ENCODE measurements at places on chromosomes 4 and X.
A peak's percentile ranks its signal among the peaks of the same experiment; 100 is the strongest.

DNA sequence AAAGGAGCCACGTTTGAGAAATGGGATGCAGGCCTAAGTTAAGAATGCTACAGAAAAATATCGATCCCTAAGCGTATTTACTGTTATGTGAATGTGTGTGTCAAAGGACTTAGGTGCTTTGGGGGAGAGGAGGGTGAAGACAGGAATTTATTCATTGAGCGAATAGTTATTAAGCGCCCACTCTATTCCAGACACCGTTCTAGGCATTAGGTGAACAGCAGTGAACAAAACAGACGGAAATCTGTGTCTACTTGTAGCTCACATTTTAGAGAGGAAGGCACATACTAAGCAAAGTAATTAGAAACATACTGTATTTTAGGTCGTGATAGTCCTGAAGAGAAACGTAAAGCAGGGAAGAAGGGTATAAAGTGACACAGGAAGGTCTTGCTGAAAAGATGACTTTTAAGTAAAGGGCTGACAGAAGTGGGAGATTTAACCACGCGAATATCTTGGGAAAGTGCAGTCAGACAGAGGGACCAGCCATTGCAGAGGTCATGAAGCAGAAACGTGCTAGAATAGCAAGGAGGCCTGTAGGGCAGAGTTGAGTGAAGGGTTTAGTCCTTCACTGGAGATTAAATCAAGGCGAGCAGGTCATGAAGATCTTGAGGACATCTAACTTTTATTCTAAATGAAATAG, 541 bp downstream of the AIMP1 start:
- DNase-seq = no peak

DNA sequence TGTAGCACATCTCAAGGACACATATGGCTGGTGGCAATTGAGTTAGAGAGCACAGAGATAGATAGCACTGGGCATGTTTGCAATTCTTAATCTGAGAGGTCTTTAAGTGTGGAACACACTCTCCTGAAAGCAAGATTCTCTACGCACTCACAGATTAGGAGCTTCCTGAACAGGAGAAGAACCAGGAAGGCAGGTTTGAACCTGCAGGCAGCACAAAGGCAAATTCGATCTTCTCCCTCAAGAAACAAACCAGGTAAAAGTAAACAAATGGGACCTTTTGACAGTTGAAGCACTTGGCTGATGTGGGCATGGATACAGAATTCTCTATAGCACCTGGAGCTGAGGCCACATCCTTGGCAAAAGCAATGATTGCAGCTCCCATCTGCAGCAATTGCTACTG, 24.3 kb downstream of the HS3ST1 start:
- no peak for DNase-seq

- DNase-seq = no peak
Measured at GRCh38 chr4:114306946-114307345, 291.7 kb upstream of the UGT8 start.

- DNase-seq = no peak
Measured at GRCh38 chr4:25658357-25658771, 2.7 kb downstream of the SLC34A2 start.

GRCh38 chr4:3291969-3292570, 751 bp upstream of the RGS12 start:
- DNase-seq = peak; percentile 36

- DNase-seq = no peak
Measured at GRCh38 chr4:55545151-55545550, 1.6 kb downstream of the CLOCK start.

- DNase-seq = no peak
Measured at GRCh38 chrX:1533058-1533457, 3.9 kb downstream of the P2RY8 start.

DNA sequence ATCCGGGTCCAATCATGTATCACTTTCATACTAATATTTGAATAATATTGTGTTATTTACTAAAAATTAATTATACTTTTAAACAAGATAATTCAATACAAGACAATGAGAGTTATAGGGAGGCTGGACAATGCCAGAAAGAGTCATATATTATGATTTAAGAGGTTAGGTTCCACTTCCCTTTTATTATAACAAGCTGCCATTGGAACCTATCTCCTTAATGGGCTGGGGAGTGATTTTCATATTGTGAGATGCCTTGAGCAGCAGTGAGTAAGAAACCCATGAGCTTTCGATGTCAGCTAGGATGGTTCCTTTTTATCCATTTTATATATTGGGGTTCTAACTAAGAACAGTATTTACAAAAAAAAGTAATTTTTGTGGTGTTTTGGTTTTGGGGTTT, 91.8 kb downstream of the MAB21L2 start:
- DNase-seq = no peak

GRCh38 chrX:111041018-111041462, 55.0 kb upstream of the PAK3 start:
- no peak for DNase-seq

DNA sequence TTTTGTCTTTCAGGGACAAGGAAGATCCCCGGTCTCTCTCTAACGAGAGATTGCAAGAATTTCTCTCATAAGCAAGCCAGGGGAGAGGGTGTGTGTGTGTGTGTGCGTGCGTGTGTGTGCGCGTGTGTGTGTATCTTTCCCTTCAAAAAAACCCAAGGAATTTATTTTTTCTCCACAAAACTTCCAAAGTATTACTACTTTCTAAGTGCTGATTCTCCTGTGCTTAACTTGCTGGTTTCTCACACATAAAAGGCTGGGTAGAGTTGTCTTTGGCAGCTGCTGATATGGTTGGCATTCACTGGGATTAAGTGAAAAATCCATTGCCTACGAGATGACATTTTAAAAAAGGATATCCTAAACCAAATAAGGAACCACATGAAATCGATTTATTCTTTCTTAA, 435.7 kb downstream of the RAPGEF2 start:
- DNase-seq = no peak

- DNase-seq = no peak
Measured at GRCh38 chrX:40043895-40044294, 53.9 kb downstream of the BCOR start.

GRCh38 chr4:105917171-105917685, 22.0 kb downstream of the NPNT start:
- DNase-seq = no peak

- DNase-seq = no peak
Measured at GRCh38 chr4:129926936-129927335, 831.0 kb downstream of the C4orf33 start.

DNA sequence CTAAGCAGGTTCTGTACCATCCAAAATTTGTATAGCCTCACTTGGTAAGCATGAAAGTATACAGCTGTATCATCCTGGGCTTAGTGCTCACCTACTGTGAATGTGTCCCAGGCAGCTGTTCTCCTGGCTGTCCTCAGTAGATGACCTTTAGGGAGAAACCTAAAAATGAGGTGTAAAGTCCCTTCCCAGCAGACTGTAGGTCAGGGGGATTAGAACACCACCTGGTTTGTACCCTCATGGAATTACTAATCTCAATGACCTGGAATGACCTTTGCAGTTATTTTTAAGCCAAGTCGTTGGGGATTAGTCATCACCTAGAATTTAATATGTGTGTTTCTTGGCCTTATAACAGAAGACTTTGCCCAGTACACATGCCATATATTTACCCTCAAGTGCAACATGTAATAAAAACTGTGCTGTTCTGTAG, 39.1 kb upstream of the MBTPS2 start:
- DNase-seq = no peak

- DNase-seq = no peak
Measured at GRCh38 chr4:25229804-25230203, 4.0 kb upstream of the PI4K2B start.

GRCh38 chrX:46992070-46992469, 79.8 kb downstream of the JADE3 start:
- DNase-seq = no peak

DNA sequence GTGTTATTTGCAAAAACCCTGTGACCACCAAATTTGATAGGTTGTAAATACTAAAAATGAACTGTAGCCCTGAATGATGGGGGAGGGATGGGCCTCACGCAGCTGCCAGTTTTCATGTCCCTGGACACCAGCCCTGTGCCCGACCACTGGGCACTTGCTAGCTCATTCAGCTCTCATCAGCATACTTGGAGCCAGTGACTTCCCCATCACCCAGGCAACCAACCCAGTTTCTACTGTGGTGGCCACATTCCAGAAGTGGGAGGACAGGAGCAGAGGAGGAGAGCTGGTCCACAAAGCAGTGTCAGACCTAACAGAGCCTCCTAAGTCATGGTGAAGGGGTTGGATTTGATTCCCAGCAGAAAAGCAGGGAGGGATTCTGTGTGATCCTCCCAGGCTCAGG, 128.2 kb downstream of the CPEB2 start:
- DNase-seq = no peak

- DNase-seq = no peak
Measured at GRCh38 chr4:65667506-65668041, 2.7 kb downstream of the EPHA5 start.

DNA sequence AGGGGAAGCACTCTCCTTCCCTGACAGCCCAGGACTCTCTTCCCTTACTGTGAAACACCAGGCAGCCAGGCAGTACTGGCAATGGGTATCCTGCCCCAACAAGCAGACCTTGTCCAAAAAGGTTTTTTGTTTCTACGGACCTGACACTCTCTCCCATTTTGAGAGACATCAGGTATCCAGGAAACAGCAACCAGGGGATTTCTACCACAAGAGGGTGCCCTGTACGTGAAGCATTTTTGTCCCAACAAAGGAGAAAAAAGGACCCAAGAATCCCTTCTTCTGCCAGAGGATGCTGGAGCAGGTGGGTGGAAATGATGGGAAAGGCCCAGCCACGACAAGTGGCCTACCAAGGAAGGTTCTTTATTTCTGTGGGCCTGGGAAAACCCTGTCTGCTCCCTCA, 65.7 kb upstream of the FGF13 start:
- no peak for DNase-seq

- DNase-seq = no peak
Measured at GRCh38 chr4:105460306-105460705, 13.6 kb downstream of the PPA2 start.

DNA sequence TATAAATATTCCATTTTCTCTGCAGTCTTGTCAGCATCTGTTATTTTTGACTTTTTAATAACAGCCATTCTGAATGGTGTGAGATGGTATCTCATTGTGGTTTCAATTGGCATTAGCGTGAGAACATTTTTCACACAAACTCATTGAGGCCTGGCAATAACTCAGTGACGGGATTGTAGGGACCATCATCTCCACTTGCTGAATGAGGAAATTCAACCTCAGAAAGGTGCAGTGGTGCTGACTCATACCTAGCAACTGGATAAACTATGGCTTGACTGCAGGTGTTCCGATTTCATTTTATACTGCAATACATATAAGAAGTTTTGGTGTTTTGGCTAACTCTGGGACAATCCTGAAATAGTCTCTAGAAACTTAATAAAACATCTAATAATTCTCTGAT, 88.3 kb upstream of the DDIT4L start:
- no peak for DNase-seq

All from germinal center (tissue), 1 donor.